ENCODE measurements at places on chromosomes 7 and 10.

- DNase-seq, result no peak
These were observed 32.1 kb downstream of the CELF2 start for GRCh38 chr10:11049806-11050205.

- DNase-seq, result no peak
These were observed 239.9 kb upstream of the ZMIZ1 start for GRCh38 chr10:78828647-78829539.

DNA sequence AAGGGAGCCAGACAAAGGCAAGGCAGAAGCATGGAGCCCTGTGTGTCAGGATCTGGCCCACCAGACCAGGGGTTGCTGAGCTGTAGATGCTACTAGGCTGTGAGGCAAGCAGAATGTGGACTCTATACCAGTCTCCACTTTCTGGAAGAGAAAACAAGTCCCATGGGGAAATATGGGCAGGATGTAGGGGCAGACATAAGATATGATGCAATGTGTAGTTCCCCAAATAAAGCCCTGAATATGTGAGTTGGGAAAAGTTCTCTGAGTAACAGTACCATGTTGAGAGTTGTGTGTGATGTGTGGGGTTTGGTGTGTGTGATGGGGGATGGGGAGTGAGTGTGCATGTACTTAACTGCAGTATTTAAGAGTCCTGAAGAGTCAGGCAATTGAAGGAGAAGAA is 62.3 kb downstream of the NPSR1 start:
- DNase-seq, result no peak

DNA sequence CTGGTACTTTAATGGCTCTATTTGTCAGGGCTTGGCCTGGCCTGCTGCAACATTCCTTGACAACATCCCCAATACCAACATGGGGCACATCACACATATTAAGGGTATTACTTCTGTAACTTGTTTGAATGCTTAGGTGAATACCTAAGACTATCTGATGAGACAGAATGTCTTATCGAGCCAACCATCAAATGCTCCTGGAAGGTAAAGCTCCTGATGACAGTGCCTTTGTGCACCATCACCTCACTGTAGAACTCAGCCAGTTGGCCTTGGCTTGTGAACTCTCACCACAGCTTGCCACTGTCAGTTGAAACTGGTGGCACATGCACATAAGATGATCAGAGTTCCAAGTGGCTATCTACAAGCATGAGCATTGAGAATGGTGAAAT is 3.7 kb upstream of the MYO1G start:
- no peak for DNase-seq

GRCh38 chr7:158581440-158582088 is 6.1 kb downstream of the PTPRN2 start:
- DNase-seq, result no peak

- DNase-seq, result no peak
These were observed 202.7 kb downstream of the HDAC9 start for GRCh38 chr7:18698258-18698734.

DNA sequence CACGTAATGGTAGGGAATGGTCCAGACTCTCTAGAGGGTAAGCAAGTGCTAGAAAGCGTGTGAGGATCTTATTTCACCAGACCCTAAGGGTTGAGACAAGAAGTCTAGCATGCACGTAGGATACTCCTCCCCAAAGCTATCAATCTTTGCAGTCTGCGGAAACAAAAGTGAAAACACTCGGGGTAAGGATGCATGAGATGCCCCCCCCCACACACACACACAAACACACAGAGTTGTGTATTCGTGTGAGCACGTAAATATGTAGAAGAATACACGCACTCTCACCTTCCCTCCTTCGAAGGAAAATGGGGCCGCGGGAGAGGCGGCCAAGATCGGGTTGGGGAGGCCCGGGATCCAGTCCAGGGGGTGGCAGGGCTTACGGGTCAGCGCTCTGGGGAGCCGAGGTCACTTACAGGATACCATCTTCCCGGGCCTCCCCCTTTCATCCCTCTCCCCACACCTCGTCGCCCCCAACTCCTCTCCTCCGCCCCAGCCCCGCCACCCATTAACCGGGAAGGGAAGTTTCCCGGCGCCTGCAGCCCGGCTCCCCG is 455 bp downstream of the CUL2 start:
- DNase-seq, result peak; percentile 5

DNA sequence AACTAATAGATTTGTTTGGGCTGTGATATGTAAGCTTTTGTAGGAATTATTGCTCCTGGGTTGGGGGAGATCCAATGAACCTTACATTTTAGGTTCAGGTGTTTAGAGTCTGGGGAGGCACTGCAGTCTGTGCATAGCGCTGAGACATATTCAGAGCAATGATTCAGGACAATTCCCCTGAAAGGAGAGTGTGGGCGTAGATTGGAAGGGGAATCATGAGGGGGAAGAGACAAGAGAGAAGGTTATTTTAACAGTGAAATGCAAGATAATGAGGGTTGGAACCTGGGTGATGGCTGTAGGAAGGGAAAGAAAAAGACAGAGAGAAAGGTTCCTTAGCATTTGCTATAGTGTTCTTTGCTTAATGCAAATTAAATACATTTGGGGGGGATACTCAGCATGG is 1013.4 kb downstream of the REEP3 start:
- no peak for DNase-seq

GRCh38 chr10:131849591-131850382 is 51.0 kb upstream of the PPP2R2D start:
- no peak for DNase-seq
